Stimulated activated CD4-positive, alpha-beta T cell treated with anti-CD3 and anti-CD28 coated beads, Interleukin-4, amount 100 ng/mL, for 4 hours (primary cell): ENCODE measurements at places on chromosomes 16 and 17.

DNA sequence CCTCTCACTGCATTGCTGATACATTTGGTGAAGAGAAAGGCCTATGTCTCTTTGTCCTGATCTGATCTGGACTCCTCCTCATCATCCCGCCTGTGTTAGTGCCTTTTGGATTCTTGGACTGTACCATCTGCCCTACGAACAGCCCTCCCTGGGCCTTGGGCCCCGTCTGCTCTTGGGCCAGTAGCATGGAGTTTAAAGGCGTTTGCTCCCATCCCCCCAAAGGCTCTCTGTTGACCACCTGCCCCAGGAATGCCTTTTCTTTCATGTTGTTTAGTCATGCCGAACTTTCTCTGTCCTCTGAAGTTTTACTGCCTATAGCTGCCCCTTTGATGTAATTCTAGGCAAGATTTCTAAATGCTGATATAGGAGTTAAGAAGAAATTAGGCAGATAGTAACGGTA lies 30.9 kb upstream of the MEAK7 start:
- DNase-seq = no peak

DNA sequence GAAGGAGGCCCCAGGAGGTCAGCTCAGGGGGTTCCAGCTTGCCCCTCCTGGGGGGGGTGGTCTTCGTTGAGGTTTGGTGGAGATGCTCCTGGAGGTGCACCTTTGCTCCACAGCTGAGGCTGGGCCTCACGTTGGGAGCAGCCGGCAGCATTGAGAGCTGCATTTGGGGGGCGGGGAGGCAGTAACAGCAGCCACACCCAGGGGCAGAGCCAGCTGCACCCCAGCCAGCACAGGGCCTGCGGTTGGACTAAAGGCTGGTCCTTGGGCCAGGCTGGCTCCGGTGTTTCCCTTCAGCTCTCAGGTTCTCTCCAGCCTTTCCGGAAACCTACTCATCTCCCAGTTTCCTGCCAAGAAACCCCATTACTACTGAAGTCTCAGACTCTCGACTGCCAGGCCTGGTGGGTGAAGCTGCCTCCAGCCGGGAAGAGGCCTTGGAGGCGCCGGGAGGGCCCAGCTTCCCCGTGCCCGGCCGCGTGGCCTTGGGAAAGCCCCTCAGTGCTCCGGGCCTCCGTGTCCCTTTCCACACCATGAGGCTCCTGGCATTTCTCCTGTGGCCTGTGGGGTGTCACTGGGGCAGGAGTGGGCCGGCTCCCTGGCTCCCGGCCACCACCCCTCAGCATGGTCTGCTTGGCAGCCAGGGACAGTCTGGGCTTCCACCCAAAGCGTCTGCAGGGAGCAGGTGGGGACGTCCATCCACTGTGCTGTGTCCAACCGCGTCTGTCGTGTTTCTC lies 14.0 kb upstream of the BAIAP2 start:
- no peak for DNase-seq

- DNase-seq = peak; percentile 55
These were observed 1.1 kb upstream of the ZNF200 start for GRCh38 chr16:3235856-3236669.

DNA sequence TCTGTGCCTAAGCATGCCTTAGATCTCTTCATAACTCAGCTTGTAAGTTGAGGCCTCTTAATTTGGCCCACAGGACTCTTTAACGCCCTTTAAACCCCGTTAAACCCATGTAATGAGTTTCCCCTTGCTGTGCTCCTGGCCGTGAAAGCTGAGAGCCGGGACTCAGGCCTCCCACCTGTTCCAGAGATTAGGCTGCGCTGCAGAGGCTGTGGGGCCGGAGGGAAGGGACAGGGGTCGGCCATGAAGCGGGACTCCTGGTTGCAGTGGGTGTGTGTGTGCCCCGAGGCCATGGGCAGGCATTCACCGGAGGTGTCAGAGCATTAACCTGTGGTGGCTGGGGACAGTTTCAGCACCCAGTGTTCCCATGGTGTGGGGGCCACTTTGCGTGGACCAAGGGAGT lies 150.8 kb upstream of the IRX3 start:
- no peak for DNase-seq

- DNase-seq = no peak
These were observed 31.4 kb downstream of the NOS2 start for GRCh38 chr17:27768858-27769410.

- DNase-seq = no peak
These were observed 49.9 kb upstream of the ELAC2 start for GRCh38 chr17:13067629-13068303.

DNA sequence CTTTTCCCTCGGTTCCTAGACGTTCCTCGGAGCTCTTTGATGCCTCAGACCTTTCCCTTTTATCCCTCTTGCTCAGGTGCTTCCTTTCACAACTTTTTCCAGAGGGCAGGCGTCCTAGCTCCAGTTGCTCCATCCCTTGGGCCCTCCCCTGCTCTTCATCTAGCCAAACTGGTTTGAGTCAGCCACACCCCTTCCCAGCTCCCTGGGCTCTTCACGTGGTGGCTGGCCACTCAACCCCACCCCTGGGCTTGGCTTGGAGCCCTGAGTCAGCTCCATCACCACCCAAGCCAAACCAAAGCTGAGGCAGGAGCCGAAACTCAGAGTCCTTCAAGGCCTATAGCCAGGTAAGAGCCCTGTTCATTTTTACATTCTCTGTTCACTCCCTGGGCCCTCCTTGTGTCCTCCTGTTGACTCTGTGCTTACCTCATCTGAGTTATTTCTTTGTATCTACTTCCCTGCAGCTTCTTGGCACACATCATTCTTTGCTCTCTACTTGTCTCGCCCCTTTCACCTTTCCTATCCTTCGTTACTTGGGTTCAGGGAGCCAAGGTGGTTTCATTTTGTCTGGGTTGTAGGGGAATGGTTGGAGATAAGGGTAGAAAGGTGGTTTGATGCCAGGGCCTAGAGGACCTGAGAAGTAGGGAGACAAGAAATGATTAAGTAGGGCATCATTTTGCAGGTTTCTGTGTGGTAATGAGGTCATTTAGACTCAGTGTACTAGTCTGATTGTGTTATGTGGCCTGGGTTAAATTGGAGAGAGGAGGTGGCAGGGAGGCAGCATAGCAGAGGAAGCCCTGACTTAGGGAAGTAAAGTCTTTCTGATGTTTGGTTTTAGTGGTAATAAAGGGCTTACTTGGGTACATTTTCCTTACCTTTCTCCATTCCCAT lies 7.6 kb upstream of the PHKG2 start:
- DNase-seq = no peak

- DNase-seq = no peak
These were observed 447.0 kb downstream of the SOX9 start for GRCh38 chr17:72567774-72568173.

DNA sequence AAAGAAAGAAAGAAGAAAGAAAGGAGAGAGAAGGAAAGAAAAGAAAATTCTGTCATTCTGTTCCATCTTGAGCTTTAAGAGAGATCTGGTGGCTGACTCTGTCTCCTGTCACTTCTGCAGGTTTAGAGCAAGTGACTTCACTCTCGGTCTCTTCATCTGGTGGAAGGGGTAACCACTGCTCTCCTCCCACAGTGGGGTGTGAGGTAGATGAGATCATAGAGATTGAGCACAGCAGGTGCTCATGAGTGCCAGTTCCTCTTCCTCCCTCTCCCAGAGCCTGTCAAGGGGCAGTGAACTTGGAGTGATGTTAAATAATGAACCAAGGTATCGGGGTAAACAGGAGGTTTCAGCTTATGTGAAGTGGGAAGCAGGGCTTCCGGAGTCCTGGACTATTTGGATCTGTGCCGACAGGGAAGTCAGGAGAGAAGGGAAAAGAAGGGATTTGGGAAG lies 47.7 kb downstream of the BEAN1 start:
- DNase-seq = peak; percentile 14
